GOT3 (cell line): ENCODE measurements at places on chromosomes 7 and 10.

GRCh38 chr7:6168477-6168868 is 104.0 kb downstream of the CYTH3 start:
- no peak for DNase-seq

- no peak for DNase-seq
Observed at GRCh38 chr7:29197916-29198315, 3.3 kb downstream of the CHN2 start.

- DNase-seq = no peak
Observed at GRCh38 chr10:112956631-112957350, 6.7 kb downstream of the TCF7L2 start.

GRCh38 chr7:22140578-22140977 is 194.9 kb upstream of the CDCA7L start:
- no peak for DNase-seq

DNA sequence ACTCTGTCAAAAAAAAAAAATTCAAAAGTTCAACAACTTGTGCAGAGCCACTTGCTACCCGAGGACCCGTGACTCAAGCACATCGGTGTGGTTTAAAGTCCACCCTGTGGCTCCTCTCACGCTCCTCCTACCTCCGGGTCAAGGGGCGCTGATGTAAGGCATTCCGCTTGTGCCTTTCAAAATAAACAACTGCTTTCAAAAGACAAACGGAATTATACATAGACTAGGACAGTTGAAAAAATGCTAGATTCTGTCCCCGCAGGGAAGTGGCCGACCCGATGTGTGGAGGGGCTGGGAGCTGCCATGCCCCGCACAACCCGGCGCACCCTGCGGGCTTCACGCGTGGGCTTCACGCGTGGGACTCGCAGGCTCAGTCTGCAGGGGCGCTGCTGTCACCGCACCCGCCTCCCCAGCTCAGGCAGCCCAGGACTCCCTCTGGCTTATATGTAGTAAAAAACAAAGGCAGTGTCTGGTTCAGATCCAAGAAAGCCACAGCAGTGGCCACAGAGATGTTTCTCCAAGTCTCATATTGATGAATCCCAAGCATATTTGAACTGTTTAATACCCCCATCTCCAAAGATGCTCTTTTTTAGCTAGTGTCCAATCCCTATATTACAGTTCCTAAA is 239.7 kb upstream of the INHBA start:
- DNase-seq = no peak

DNA sequence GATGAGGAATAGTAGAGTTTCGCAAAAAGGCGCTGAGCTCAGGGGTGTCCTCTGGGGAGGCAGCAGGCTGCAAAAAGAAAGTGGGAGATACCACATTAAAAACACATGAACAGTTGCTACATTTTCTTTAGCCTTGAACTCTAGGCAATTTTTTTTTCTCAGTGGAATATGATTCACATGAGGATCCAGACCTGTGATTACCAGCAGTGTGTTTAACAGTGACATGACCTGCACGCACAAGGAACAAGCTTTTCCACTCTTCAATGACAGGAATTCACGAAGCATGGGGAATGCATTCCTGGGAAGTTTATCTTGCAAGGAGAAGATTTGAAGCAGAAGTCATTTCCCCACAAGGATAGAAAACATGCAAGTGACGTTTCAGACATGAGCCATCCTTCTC is 161.6 kb downstream of the ITGA8 start:
- DNase-seq = no peak

GRCh38 chr10:71968553-71969474 is 4.6 kb downstream of the CHST3 start:
- DNase-seq = no peak

DNA sequence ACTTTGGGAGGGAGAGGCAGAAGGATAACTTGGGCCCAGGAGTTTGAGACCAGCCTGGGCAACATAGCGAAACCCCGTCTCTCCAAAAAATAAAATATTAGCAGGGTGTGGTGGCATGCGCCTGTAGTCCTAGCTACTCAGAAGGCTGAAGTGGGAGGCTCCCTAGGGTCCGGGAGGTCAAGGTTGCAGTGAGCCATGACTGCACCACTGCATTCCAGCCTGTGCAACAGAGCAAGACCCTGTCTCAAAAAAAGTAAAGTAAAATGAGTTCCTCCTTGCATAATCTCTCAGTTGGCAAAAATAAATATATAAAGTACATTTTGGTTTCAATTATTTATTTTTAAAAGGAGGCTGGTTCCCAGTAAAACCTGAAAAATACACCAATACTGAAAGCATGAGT is 11.8 kb downstream of the NANOS1 start:
- DNase-seq = no peak

- DNase-seq = no peak
Observed at GRCh38 chr10:3740157-3740871, 44.7 kb downstream of the KLF6 start.

- no peak for DNase-seq
Observed at GRCh38 chr7:96121752-96122151, 200.1 kb downstream of the SLC25A13 start.

DNA sequence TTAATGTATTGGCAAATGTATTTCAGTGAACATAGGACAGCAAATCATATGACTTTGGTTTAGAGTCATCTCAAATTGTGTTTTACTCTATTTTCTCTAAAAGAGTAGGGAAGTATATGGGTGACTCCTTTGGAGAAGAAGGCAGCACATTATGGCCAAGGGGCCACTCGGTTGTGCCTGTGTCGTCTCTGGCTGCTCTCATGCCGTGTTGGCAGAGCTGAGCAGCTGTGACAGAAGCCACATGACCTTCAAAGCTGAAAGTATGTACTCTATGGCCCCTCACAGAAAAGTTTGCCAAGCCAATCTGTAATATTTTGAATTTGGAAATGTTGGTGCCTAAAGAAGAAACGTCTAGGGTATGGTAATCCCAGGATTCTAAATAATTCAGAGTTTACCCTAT is 47.5 kb downstream of the TASOR2 start:
- DNase-seq = no peak

DNA sequence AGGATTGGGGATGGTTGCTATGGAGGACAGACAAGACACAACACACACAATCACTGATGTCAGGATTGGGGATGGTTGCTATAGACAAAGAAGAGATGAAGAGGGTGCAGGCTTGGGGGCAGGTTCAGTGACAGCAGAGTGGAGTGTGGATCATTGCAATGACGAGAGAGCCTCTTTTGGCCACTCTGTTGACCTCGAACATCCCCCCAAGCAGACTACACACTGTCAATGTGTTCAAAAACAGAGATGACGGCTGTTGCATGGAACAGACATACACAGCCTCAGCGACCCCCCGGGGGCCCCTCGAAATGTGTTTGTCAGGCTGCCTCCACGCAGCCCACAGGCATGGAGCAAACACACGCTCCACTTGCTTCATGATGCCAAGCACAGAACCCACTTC is 133.0 kb downstream of the PTPRN2 start:
- DNase-seq = no peak

- no peak for DNase-seq
Observed at GRCh38 chr7:121279060-121279620, 49.7 kb upstream of the WNT16 start.

GRCh38 chr10:80090121-80090520 is 11.7 kb downstream of the TMEM254 start:
- DNase-seq = no peak

- no peak for DNase-seq
Observed at GRCh38 chr7:146554556-146554955, 438.0 kb downstream of the CNTNAP2 start.

- no peak for DNase-seq
Observed at GRCh38 chr7:32103361-32103760, 33.2 kb upstream of the PDE1C start.

- no peak for DNase-seq
Observed at GRCh38 chr7:121774563-121774962, 98.4 kb upstream of the PTPRZ1 start.
